Ovary (tissue), 10 donors: ENCODE measurements at places on chromosomes 2 and 18. TPM values are rescaled to one million over a fixed set of nuclear protein-coding genes. Genes with fewer than 3 reads are reported as not detected.

GRCh38 chr18:28903306-28903705 lies 726.4 kb upstream of the CDH2 start:
- no peak for DNase-seq

- DNase-seq = no peak
Measured at GRCh38 chr2:122028371-122029100, 273.1 kb downstream of the TSN start.

- no peak for DNase-seq
Measured at GRCh38 chr18:79760881-79761280, 36.9 kb upstream of the KCNG2 start.

DNA sequence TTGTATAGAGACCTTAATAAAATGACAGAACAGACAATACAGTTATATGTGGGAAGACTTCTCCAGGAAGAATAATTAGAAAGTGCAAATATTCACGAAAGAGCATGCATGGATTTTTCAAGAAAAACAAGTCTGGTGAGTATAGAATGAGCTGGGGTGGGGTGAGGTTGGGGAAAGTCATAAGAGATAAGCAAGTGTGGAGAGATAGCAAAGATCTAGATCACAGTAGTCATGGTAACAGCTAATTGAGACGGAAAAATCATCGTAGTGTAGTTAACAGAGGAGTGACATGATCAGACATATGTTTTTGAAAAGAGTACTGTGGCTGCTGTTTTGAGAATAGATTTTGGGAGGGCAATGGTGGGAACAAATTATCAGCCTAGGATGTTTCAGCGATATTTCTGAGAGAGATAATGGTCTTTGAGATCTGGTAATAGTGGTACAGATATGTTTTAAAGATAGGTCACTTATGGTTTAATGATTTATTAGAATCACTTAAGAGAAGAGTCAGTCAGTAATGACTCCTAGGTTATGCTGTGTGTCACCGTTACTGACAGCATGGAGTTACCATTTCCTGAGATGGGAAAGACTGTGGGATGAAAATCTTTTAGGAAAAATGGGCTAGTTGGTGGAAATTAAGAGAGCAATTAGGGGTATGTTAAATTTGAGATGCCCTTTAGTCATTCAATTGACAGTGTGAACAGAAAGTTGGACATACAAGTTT lies 248.5 kb upstream of the SLC8A1 start:
- DNase-seq = no peak

Gene INPP1
- total RNA-seq = 3.5 TPM

DNA sequence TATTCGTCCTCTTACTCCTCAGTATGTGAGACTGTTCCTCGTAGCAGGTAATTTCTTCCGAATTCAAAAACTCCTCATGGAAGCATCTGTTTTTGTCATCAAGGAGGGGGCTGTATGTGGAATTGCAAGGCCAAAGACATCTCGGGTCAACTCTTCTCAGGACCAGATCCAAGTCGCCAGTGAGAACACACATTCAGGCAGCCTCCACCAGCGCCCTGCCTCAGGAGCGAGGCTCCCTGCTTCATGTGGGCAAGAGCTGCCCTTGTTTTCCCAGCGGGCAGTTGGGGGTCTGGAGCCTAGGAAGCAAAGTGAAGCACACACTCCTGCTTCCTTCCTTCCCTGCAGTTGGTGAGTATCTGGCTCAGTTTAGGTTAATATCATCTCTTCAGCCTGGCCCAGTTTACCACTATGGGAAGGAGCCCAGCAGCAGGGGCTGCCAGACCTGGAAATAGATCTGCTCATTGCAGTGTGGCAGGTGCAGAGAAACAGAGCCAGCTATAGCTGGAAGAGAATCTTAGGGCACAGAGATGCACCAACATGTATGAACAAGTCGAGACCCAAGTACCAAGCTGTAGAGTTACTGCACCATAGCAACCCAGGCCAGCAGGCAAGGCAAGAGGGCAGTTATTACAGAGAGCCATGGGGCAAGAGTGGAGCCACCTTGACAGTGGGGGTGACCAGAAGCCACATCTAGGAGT lies 25.3 kb downstream of the TMEM127 start:
- DNase-seq = no peak

DNA sequence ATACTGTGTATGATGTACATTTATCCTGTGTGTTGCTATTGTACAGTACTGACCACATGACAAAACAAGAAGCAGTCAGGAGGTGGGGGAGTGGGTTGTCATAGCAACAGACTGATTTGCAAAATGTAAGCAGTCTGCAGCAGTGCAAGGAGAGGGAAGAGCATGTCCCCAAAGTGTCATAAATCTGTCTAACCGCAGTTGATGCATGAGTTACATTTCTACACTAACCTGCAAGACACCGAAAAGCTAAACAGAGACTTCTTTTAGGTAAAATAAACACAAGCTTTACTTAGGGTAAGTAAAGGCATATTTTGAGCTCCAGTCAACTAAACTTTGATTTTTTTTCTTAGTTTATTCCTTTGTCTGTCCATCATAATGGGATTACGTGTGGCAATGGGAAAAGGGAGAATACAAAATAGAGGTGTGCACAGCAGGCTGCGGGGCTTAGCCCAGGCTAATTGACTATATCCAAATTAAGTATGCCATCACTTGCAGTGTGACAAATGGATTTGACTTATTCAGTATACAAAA lies 134.5 kb downstream of the MEIS1 start:
- DNase-seq = no peak

DNA sequence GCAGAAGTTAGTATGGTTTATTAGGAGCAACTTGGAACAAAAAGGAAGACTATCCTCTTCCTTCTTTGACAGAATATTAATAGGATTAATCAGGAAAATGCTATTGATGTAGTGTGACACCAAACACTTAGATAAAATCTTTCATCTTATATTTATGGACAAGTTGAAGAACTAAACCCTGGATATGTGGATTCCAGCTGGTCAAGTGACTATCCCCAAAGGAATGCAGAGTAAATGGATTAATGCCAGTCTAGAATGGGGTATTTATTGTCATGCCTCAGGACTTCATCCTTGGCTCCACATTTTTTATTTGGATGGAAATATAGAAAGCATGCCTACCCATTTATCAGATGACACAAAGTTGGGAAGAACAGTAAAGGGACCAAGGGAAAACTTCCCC lies 124.0 kb upstream of the TTC39C start:
- DNase-seq = no peak

GRCh38 chr2:26630669-26631360 lies 10.4 kb downstream of the CIB4 start:
- no peak for DNase-seq

- peak; percentile 54 for DNase-seq
Measured at GRCh38 chr2:567865-568638, 109.2 kb downstream of the TMEM18 start.

GRCh38 chr2:145402706-145403277 lies 882.9 kb upstream of the ZEB2 start:
- no peak for DNase-seq

Gene CAPN14
- not detected for total RNA-seq

DNA sequence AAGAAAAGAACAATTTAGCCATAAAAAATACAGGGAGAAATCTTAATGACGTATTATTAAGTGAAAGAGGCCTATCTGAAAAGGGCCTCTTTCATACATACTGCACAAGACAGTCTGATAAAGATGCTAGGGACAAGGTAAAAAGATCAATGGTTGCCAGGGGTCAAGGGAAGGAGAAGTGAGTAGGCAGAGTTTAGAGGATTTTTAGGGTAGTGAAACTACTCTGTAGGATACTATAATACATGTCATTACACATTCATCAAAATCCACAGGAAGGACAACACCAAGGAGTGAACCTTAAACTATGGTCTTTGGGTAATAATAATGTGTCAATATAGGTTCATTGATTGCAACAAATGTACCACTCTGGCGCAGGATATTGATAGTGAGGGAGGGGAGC lies 289.3 kb downstream of the FSIP2 start:
- no peak for DNase-seq

DNA sequence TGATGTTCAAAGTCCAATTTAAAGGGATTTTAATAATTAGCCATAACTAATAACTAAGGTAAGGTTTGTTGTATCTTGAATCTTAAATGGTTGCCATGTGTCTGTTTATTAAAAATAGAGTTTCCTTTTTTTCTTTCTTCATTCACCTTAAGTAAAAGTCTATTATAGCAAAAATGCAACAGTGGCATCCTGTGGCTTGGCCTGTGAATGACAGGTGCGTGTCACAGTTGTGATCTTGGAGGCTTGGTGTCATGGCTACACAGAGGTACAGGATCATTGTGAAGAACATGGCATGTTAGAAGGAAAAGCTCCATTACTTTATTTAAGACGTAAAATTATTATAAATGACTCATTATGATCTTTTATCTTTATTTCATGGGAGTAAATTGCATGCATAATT lies 246.1 kb downstream of the BCL2 start:
- no peak for DNase-seq

Gene ALPG
- total RNA-seq = not detected

DNA sequence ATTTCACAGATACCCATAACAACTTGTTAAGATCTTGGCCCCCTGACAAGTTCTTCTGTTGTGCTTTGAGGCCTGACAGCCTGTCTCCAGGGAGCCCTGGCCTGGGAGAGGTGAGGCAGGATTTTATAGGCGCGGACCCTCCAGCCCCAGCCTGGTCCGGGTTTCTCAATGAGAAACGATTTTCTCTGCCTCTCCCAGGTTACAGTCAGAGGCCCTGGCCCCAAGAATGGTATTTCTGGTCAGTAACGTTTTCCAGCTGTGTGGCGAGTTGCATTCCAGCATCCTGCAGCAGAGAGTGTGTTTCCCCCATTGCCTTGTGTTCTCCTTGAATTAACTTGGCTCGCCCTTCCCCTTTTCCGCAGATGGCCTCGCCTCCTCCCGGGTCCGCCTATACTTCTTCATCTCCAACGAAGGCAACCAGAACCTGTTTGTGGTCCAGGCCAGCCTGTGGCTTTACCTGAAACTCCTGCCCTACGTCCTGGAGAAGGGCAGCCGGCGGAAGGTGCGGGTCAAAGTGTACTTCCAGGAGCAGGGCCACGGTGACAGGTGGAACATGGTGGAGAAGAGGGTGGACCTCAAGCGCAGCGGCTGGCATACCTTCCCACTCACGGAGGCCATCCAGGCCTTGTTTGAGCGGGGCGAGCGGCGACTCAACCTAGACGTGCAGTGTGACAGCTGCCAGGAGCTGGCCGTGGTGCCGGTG lies 3.0 kb downstream of the INHBB start:
- DNase-seq = no peak

Gene CPO
- 0.23 TPM for total RNA-seq

- no peak for DNase-seq
Measured at GRCh38 chr2:101386599-101387150, 628 bp downstream of the CREG2 start.

DNA sequence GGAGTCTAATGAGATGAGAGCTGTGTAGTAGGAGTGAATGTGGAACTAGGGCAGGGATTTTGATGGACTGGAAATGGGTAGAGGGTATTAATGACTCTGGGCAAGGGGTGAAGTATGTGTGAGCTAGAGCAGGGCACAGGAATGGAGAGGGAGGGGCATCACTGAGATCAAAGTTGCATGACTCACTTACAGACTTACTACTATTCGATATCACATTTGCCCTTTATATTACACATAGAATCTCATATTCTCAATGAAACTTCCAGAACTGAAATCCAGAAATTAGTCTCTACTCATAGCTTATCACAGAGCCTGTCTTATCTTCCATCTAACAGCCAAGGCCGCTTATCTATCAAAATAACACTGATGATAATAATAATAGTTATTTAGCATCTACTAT lies 20.0 kb upstream of the ITGB6 start:
- DNase-seq = no peak

GRCh38 chr2:109516445-109517117 lies 97.2 kb downstream of the SEPTIN10 start:
- no peak for DNase-seq

Gene MYO5B
- total RNA-seq = 3.3 TPM

GRCh38 chr2:16657671-16658070 lies 8.0 kb downstream of the CYRIA start:
- no peak for DNase-seq

GRCh38 chr2:96138179-96139145 lies at the start of gene ASTL:
ASTL (minus strand) TSS chr2:96138502; CDS start chr2:96138436, 66 bp downstream.
- no peak for DNase-seq

DNA sequence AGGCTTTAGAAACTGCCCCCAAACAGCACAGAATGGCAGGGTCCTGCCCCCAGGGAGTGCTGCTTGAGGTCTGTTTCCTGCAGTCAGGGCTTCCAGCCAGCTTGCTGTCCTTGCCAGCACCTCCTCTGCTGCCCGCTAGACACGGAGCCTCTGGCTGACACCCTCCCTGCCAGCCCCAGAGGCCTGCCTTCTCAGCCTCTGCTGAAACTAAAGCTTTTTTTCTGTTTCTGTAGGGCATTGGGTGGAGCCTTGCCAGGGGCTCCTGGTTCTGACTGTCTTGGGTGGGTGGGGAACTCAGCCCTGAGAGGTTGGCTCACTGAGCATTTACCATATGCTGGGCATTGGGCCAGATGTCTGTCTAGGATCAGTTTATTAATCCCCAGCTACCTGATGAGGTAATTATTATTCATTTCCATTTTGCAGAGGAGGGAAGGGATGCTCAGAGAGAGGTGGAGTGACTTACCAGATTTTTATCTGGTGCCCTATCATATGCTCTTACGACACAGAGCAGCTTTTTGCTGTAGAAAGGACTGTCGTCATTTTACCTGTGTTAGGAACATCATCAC lies 35.4 kb downstream of the INPP4A start:
- peak; percentile 61 for DNase-seq

DNA sequence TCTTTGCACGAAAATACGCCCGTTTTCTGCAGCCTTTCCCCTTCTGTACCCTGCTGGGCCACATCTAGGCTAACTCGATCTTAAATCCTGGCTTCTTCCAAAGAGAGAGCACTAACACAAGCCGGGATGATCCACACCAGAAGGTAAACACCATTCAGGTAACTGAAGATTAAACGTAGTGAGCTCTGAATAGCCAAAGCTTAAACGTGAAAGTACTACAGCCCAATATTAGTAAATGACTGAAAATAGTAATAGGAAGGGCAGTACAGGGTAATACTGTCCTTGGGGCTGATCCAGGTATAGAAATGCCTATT lies 422 bp upstream of the MRPL53 start:
- DNase-seq = no peak

- DNase-seq = no peak
Measured at GRCh38 chr2:165877565-165878550, 75.7 kb downstream of the TTC21B start.

DNA sequence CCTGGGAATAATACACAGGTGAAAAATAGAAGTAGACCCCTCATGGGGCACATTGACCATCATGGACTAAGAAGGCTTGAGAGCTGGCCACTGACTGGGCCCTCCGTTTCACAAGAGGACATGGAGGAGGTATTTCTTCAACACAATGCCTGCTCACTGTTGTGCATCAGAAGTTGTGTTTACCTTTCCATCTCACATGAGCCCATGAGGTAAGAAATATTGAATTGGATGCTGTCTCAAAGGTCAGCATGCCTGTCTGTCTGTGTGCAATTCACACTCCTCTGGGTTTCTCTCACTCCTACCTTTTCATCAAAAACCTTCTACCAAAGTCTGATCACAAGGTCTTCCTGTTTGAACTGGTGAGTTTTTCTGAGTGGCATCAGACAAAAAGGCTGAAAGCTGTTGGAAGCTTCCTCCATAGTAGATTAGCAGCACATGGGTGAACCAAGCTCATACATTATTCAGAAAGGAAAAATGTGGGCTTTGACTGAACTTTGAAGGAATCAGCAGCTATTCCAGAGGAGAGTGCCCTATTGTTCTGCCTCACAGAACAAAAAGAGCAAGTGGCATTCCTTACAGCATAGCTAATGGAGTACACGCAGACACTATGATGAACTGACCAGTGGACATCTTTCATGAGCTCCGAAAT lies 143.2 kb upstream of the RND3 start:
- DNase-seq = no peak

Gene RNF152
- total RNA-seq = 10.5 TPM

- no peak for DNase-seq
Measured at GRCh38 chr2:199339891-199340605, 117.7 kb downstream of the SATB2 start.

GRCh38 chr2:214533541-214533940 lies 122.7 kb downstream of the VWC2L start:
- DNase-seq = no peak
